Lung (tissue), 17 donors: ENCODE measurements at places on chromosomes 16 and 17.

DNA sequence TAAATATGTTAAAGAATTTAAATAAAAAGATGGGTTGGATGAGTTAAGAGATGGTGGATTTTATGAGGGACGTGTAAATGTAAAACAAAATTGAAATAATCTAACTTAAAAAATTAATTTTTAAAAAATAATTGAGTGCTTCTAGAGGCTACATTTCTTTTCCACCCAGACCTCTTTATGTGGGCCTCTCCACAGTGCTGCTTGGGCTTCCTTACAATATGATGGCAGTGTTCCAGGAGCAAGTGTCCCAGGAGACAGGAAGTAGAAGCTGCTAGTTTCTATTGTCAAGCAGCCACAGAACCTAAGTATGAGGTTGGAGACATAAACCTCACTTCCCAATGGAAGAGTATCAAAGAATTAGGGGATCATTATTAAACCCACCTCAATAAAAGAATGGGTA is 205.7 kb upstream of the CPHXL start:
- no peak for DNase-seq

DNA sequence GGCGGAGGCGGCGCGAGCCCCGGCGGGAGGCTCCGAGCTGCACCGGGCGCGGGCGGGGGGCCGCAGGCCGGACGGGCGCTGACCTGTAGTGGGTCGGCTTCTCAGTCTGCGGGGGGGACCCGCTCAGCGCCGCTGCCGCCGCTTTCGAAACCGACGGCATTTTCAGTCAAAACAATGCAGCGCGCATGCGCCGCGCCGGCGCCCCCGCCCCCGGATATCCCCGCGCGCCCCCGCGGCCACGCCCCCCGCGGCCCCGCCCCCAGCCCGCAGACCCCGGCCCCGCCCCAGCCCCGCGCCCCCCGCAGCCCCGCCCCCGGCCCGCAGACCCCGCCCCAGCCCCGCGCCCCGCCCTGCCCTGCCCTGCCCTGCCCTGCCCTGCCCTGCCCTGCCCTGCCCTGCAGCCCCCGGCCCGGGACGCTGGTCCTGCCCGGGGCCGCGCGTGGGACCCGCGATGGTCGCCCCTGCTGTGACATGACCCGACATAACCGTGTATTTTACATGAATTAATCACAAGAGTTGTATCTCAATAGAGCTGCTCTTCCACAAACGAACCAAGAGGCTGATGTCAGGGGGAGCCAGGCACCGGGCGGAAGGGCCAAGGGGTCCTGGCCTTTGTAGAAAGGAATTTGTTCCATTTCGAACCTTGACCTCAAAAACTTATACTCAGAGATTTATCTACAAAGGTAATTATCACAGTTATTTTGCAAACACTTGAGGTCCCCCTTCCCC is at the start of gene UNKL:
UNKL (minus strand) TSS at position 173 of the 729 bp plus-strand sequence; CDS start at position 160, 13 bp downstream.
- DNase-seq: peak; percentile 87

DNA sequence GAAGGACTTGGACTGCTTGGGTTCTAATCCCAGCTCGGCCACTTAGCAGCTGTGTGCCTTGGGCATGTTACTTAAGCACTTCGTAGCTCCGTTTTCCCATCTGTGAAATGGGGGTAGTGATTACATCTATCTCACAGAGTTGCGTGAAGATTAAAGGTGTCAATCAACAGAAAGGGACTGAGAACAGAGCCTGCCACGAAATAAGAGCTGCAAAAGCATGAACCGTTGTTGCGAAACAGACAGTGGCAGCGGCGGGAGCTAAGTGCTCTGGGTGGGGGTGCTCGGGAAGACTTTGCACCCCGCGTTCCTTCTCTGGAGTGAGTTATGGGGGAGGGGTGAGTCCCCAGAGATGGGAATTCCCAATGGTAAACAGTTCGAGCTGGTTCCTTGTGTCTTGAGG is 79.6 kb upstream of the LHX1 start:
- no peak for DNase-seq

- no peak for DNase-seq
Observed at GRCh38 chr17:45088741-45089140, 27.6 kb downstream of the NMT1 start.

DNA sequence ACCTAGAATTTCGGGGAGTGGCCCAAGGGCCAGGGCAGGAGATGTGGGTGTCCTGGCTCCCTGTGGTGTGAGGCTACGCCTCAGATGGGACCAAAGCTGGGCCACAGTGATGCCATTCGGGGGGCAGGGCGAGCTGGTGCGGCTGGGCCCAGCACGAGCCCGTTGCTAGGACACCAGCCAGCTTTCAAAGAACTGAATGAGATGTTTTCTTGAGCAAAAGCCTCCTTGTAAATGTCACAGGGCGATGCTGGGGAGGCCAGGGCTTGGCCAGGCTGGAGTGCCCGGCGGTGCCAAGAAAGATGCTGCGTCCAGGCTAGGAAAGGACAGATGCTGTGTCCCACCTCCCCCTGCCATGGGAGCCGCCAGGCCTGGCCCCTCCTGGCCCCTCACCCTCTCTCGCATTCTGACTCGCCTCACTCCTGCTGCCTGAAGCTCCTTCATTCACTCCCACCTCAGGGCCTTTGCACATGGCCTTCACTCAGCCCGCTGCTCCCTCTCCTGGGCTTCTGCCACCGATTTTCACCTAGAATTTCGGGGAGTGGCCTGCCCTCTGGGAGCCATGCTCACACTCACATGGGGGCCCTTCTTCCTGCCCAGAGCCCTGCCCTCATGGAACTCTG is 39.1 kb downstream of the CPNE2 start:
- no peak for DNase-seq

DNA sequence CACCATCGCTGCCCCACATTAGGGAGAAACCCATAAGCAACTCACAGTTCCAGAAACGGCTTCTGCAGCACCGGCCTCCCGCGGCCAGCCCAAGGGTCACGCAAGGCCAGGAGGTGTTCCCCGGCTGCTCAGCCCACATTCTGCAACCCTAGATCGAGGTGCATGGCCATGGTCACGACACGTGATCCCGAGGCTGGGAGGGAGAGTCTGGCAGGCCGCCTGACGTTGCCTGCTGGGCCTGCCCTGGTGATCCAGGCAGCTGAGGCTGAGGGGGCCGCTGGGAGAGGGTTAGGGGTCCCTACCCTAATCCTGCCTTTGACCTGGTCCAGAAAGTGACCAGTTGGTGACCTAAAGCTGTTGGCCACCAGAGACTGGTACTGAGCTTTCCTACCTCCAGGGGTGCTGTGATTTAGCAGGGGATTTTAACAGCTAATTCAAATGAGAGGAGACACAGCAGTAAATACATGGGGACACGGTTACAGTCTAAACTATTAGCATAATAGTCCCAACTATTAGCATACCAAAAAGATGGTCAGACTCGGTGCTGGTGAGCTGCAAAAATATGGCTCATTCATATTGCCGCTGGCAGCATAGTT is 97.4 kb upstream of the CIBAR2 start:
- DNase-seq: no peak

DNA sequence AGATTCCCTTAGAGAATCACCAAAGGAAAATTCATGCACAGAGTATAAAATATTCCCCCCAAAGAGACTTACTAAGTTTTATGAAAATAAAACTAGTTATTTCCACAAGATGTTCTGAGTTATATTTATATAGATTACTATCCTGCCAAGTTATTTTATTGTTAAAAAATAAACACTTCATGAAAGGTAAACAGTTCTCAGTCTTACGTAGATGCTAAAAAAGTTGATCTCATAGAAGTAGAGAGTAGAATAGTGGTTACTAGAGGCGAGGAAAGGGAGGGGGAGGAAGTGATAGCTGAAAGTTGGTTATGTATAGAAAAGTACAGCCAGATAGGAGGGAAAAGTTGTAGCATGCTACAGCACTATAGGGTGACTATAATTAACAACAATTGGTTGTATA is 65.2 kb downstream of the USP32 start:
- DNase-seq: no peak

DNA sequence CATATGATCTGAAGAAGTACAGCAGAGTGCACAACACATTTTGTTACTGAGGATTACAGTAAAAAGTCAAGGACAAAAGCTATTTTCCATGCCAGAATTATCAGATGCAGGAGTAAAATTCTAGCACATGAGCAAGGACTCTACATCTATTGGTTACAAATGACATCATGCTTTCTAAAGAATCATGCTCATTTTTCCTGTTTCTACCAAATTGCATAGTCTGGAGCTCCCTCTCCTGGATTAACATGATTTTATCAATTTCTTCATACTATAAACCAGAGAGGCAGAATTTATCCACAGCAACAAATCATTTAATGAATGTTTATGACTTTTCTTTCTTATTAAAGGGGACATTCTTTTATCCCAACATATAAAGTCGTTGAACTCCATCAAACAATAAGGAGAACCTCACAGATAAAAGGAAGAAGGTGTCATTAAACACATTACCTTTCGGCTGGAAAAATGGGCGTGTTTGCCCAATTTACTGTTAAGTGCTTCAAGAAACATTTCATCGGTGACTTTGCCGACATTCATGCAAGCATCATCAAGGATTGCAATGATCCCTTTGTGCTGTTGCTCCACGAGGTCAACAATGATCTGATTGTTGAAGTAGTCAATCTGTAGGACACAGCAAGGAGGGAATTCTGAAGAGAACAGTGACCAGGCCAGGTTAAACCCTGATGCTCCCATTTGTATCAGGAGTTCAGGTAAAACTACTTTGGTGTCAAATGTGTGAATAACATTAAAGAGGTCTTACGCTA is 121.7 kb downstream of the MYO1D start:
- no peak for DNase-seq

DNA sequence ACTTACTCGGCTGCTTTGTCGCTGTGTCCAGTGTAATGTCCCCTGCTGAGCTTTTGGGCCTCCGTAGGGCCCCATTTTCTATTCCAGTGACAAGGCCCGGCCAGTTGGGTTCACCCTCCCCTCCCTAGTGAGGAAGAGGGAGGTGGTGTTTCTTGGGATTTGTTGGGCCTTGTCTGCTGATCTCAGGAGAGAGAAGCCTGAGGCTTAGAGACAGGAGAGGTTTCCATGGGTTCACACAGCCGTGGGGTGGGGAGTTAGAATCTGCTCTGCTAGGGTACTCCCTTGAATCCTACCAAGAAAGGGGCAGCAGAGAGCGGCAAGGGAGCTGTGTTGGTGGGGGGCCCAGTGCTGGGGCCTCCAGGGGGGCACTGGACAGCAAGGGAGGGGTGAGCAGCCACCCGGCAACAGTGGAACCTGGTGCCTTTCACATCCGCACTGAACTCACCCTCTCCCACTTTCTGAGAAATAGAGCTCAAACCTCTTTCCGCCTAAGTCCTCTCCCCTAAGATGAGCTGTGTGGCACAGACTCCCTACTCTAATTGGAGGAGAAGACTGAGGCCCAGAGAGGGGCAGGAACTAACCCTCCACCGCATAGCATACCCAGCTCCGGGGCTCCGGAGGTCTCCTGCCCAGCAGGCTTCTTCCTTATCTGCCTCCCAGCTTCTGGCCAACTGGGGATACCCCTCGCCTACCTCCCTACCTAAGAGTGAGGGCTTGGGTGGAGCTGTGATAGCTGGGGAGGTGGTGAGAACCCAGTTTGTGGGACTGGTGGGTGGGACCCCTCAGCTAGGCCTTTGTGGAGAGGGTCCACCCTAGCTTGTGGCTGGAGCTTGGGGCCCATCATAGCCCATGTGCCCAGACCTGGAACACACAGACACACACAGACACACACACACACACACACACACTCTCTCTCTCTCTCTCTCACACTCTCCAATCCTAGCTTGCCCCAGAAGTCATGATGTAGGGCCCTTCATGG is 6.8 kb downstream of the TBKBP1 start:
- DNase-seq: no peak

- peak; percentile 88 for DNase-seq
Observed at GRCh38 chr16:2985462-2985861, 5.2 kb upstream of the PKMYT1 start.

DNA sequence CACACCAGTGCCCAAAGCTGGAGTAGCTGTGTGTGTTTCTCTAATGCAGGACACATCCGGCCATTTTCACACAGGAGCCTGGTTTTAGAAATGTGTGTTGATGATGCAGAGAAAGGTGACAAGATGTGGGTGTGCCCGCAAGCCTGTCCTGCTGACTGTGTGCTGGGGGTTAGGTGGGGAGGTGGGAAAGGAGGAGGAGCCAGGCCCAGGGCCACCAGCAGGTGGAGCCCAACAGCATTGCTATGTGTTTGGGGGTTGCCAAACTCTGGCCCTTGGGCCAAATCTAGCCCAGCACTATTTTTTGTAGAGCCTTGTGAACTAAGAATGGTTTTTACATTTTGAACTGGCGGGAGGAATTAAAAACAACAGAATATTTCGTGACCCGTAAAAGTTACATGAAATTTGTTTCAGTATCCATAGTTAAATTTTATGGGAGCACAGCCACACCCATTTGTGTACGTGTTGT is 61.7 kb upstream of the LGALS9 start:
- peak; percentile 32 for DNase-seq

DNA sequence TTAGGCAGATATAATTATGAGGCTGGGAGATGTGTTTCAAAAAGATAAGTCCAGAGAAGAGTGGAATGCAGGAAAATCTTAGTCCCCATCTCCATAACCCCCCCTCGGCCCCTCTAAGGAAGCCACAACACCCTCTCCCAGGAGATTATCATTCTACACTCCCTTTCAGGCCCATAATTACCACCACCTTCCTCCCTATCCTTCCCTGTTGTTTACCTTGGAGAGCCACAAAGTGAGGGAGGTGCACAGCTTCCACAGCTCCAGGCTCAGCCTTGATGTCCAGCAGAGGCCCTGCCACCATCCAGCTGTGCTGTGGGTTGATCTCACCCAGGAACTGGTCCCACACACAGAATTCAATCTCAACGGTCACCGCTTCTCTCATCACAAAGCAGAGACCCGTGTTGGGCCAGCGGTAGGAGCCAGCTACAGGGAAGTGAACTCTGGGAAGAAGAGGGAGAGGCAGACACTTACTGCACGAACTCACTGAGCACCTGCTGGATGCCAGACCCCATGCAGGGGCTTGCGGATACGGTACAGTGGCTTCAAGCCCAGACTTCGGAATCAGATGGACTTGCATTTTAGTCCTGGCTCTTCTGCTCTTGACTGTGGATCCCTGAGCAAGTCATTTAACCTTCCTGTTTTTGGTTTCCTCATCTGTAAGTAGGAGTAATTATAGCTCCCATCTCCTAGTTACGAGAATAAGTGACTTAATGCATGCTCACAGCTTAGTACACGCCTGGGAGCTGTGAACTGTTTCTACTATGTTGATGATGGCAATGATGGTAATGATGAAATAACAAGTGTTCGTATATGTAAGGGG is 44.1 kb downstream of the MIS12 start:
- DNase-seq: no peak

- DNase-seq: peak; percentile 57
Observed at GRCh38 chr17:80783486-80783885, 208.2 kb upstream of the CHMP6 start.

- DNase-seq: no peak
Observed at GRCh38 chr17:44002141-44002848, 2.1 kb upstream of the NAGS start.

- no peak for DNase-seq
Observed at GRCh38 chr16:364595-365491, 5.5 kb downstream of the MRPL28 start.

GRCh38 chr17:42394838-42395237 is 6.6 kb upstream of the STAT3 start:
- no peak for DNase-seq
